ENCODE measurements at places on chromosomes 5 and 9. TPM values are rescaled to one million over a fixed set of nuclear protein-coding genes. Genes with fewer than 3 reads are reported as not detected.

SLC1A1 gene
- 6.0 TPM for total RNA-seq

DNLZ gene
- 14.0 TPM for total RNA-seq

FOXD1 gene
- 1.3 TPM for total RNA-seq

QSOX2 gene
- total RNA-seq, result 23.6 TPM

MOB3B gene
- total RNA-seq, result 27.5 TPM

ZNF354C gene
- total RNA-seq, result 7.8 TPM

ZCCHC9 gene
- total RNA-seq, result 37.5 TPM

SPAG8 gene
- total RNA-seq, result 14.2 TPM

OR1Q1 gene
- total RNA-seq, result not detected

CNTFR gene
- 3.5 TPM for total RNA-seq

RNF224 gene
- total RNA-seq, result 0.36 TPM

LTC4S gene
- total RNA-seq, result 4.0 TPM

PTGER4 gene
- total RNA-seq, result 8.0 TPM

GDA gene
- total RNA-seq, result 13.4 TPM

C9orf50 gene
- total RNA-seq, result not detected

MELK gene
- total RNA-seq, result 35.8 TPM

CXCL14 gene
- 70.3 TPM for total RNA-seq

GCNT4 gene
- 8.3 TPM for total RNA-seq

All from type B pancreatic cell (in vitro differentiated cells).